ENCODE measurements at places on chromosomes 5 and 9.

DNA sequence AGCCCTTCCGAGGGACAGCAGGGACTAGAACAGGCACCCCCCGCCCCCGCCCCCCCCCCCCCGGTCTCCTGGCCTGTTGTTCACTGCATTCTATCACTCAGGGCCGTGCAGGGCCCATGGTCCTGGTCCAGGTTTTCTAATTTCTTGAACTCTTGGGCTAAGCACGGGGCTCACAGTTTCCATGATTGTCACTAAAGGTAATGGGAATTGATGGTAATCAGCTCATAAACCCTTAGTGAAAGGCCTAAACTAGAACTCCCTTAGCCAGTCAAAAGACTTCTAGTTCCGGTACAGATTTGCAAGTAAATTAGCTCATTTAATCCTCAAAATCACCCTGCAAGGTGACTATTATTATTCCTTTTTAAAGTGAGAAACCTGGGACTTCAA lies 14.7 kb upstream of the PWWP2A start:
- DNase-seq, result no peak

GRCh38 chr5:129951039-129951438 lies 46.8 kb downstream of the CHSY3 start:
- DNase-seq, result no peak

DNA sequence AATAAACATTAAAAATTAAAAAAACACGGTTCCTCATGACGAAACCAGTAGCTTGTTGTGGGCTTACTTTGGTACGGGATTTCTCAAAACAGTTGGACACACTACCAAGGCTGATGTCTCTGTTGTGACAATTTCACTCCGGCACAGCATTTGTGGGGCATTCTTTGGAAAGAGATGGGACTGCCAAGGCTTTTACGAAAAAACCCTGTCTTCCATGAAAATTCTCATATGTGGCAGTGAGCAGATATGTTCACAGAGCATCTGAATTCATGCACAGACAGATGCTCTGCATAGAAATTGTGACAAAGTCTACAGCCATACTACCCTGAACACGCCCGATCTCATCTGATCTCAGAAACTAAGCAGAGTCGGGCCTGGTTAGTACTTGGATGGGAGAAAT lies 17.8 kb upstream of the SHROOM1 start:
- DNase-seq, result no peak

DNA sequence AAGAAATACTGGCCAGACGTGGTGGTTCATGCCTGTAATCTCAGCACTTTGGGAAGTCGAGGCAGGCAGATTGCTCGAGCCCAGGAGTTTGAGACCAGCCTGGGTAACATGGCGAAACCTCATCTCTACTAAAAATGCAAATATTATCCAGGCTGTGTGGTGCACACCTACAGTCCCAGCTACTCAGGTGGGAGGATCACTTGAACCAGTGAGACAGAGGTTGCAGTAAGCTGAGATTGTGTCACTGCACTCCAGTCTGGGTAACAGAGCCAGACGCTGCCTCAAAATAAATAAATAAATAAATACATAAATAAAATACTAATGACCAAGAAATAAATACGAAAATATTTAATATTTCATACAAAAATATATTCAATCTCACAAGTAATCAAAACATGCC lies 18.8 kb downstream of the KLF9 start:
- no peak for DNase-seq

DNA sequence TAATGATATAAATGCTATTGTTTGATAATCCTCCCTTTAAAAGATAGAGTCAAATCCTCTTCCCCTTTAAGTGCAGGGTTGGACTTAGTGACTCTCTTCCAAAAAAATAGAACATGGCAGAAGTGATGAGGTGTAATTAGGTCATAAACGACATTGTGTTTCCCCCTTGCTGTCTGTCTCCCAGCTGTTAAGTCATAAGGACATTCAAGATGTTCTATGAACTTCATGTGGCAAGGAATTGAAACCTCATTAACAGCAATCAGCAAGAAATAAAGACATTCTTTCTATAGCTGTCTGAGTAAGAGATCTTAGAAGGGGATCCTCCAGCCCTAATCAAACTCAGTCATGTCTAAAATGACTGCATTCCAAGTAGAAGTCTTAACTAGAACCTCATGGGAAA lies 3.3 kb upstream of the SLC25A46 start:
- no peak for DNase-seq

GRCh38 chr9:83431101-83432060 lies 106.8 kb downstream of the FRMD3 start:
- no peak for DNase-seq

DNA sequence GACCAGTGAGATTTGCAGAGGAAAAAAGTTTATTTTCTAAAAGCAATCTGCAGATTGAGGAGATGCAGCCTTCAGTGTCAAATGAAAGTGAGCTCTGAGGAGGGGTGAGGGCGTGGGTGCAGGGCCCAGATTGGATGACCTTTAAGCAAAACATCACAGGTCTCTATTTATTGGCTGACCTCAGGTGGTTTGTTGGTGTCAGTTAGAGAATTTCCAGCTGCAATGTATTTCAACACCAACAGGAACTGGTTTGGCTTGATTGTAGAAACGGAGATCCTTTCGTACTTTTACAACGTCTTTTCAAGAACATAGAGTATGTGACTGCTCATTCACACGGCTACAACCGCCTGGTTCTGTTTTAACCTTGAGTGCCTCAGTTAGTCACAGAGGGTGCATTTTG lies 1069.1 kb downstream of the EFNA5 start:
- no peak for DNase-seq

GRCh38 chr5:108681079-108681921 lies 66.4 kb upstream of the FER start:
- DNase-seq, result no peak

DNA sequence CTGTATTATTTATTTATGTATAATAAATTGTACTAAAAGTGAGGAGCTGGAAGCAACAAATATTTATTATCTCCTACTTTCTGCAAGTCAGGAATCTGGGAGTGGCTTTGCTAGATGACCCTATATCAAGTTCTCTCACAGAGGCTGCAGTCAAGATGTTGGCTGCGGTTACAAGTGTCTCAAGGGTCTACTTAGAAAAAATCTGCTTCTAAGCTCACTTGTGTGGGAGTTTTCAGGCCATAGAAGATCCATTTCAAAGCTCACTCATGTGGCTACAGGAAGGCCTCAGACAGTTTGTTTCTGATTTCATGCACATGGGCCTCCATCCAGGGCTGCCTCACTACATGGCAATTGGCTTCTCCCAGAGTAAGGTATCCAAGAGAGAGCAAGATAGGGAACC lies 551.1 kb downstream of the CAAP1 start:
- no peak for DNase-seq

All from activated T-helper 1 cell treated with anti-CD3 and anti-CD28 coated beads, Interleukin-2, amount 50 U/mL, for 16 hours (primary cell).